ENCODE measurements at places on chromosomes 6 and 20.
A peak's percentile ranks its signal among the peaks of the same experiment; 100 is the strongest.

DNA sequence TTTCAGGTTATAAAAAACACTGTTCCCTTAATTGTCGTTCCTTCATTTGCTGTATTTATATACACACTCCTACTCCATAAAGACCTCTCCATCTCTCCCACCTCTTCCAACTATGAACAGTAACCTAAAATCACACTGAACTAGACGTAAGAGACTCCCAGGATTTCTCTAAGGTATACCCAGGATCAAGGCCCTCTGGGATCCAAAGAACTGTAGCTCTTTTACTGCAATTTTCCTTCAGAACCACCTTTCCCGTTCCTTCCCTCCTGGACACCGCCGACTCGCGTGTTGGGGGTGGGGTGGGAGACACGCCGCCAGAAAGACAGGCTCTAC is 680 bp downstream of the LATS1 start:
- no peak for DNase-seq

DNA sequence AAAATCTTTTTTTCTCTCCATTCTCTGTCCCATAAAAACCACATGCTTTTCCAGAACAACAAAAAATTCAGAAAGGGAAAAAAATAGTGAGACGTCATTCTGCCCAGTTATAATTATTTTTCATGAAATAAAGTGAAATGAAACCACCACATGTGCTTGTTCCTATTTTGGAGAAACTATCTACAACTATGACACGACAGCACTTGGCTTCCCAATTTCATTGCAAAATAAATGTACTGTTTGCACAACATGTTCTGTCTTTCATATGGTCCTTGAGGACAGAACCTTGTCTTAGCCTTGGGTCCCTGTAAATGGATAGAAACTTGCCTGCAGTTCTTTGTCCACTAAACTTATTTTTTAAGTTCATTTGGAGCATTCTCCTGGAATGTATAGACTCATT is 5.6 kb upstream of the MAN1A1 start:
- peak; percentile 61 for DNase-seq

DNA sequence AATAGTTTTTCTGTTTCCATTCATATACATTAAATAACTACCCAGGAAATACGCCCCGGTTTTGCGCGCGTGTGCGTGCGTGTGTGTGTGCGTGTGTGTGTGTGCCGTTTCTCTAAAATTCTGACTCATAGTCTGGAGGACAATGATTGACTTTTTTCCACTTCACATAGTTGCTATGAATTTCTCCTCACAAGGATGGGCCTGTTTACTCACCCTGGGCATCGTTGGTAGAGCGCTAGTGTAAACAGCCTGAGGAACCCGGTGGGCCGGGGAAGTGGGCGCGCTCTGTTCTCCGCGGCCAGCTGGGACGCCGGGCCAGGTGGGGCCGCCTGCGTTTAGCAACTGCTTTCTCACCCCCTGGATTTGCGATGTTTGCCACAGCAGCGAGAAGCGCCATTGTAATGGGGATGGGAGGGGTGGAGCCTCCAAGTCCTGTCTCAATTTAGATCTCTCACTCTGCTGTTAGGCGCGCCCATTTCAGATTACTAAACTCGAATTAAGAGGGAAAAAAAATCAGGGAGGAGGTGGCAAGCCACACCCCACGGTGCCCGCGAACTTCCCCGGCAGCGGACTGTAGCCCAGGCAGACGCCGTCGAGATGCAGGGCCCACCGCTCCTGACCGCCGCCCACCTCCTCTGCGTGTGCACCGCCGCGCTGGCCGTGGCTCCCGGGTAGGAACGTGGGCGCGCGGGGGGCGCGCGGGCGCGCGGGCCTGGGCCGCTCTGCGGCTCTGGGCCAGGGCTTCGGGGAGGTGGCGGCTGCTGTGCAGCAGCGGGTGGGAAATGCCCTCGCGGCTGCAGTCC is at the start of gene CD109:
Gene CD109, plus strand, starts transcription at position 585 of the 803 bp plus-strand sequence. Its CDS starts 13 bp downstream, at position 598.
- peak; percentile 83 for DNase-seq

DNA sequence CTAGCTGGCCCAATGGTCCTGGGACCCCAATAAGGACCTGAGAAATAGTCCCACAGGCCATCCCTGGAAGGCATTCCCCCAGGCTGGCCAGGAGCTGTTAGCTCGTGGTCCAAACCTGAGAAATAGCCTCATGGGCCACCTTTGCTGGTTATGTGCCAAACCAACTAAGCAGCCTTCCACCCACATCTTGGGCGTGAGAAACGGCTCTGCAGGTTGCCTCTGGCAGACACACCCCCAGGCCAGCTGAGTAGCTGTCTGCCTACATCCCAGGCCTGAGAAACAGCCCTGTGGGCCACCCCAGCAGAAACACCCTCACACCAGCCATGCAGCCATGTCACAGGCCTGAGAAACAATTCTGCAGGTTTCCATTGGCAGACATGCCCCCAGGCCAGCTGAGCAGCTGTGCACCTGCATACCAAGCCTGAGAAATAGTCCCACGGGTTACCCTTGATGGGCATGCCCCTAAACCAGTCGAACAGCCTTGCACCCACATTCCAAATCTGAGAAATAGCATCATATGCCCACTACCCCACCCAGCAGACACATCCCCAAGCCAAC is 567.8 kb upstream of the ID4 start:
- no peak for DNase-seq

DNA sequence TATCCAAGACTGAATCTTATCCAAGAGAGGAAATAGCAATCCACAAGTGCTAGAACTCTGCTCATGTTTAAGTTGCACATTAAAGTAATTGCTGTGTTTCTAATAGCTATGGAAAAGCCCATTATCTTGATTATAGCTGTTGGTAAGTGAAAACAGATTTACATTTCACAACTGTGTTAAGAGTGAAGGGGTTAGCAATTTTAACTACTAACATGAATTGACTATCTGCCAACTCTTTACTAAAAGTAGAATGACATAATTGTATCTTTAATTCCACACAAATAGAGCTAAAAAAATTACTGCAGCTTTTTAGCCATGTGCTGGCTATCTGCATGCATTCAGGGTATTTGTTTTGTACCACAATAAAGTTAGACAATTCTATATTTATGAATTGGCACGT is 277.9 kb upstream of the IRAK1BP1 start:
- no peak for DNase-seq

DNA sequence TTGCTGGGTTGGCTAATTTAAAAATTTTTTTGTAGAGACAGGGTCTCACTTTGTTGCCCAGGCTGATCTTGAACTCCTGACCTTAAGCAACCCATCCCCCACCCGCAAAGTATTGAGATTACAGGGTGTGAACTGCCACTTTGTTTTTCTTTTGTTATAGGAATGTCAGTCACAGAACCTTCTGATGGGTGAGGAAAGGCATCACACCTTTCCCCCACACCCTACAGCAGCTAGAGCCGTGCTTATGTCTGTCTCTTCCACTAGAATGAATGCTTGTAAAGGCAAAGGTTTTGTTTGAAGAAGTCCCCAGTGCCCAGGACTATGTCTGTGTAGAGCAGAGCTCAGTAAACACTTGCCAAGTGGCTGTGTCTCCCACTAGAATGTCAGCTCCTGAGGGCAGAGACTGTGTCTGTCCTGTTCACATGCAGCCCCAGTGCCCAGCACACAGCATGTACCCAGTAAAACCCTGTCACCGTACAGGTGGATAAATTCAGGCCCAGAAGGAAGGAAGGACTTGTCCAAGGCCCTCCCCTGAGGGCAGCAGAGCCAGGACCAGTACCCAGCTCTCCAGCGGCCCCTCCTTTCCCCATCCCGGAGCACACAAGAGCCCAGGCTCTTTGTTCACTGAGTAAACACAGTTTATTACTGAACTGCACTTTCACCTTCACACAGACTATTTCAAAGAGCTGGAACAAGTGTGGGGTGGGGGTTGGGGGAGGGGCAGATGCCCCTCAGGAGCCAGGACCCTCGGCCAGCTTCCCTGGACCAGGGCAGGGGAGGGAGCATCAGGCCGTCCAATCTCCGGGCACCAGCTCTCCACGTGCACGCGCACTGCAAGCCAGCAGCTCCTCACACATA is 26.4 kb downstream of the COX4I2 start:
- no peak for DNase-seq

GRCh38 chr6:98836962-98837944 is 2.9 kb downstream of the POU3F2 start:
- no peak for DNase-seq

DNA sequence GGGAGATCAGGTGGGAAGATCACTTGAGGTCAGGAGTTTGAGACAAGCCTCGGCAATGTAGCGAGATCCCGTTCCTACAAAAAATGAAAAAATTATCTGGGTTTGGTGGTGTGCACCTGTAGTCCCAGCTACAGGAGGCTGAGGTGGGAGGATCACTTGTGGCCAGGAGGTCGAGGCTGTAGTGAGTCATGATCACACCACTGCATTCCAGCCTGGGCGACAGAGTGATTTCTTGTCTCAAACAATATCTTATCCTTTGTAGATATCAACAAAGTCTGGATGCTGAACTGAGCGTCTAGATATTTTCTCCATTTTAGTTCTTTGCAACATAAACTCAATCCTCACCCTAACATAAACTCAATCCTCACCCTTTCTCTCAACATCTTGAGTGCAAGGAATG is 197.6 kb downstream of the DTNBP1 start:
- no peak for DNase-seq

DNA sequence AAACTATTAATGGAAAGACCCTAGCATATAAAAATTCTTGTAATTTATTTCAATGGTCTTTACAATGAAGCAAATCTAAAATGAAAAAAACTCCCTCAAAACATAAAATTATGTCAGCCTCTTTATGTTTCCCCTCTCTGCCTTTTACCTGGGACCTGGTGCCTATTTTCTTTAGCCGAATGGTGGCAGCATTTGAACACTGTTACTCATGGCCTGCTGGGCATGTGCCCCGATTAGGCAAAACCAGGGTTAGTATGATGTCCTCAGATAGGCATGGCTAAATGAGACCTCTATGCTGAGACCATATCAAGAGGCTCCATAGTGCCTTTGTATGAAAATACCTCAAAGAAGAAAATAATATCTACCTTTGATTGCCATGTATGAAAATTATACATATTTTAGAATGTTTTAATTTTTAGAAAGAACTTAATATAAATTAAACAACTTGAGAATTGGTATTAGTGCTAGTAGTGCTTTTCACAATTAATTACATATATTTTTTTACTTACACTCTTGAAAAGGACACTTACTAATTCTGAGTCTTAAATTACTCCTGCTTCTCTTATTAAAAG is 22.5 kb upstream of the C6orf58 start:
- peak; percentile 41 for DNase-seq

DNA sequence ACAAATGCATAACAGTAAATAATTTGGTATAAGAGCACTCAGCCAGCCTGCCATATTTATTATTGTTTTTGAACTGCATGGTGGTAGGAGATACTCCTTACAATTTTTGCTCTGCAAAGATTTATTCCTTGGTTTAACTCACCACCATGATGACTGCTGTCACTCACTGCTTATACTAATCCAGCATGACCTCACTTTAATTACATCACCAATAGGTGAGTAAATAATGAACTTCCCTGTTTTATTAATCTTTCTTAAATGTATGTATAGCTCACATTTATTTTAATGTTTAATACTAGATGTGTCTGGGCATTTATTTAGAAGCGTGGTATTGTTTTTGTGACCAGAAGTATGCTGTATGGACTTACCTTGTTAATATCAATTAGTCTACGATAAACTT is 12.8 kb upstream of the TP53TG5 start:
- DNase-seq = no peak

GRCh38 chr6:169937389-169938261 is 186.2 kb downstream of the ERMARD start:
- no peak for DNase-seq

DNA sequence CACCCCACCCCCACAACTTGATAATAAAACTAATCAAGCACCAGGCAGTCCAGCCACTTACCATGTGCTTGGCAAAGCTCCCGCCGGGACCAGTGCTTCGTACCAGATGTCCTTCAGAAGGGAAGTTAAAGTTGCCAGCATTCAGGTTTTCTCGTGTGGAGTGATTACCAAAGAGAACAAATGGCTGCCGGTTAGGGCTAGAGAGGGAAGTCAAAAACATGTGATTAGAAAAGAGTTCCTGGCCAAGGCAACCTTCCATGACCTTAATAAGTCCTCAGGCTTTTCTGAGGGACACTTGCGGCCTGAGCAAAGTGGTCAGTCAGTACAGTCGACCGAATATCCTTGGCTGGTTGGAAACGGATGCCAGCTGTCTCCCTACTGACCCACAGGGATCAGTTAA is 67.0 kb downstream of the DNAAF9 start:
- no peak for DNase-seq

GRCh38 chr6:39517756-39518155 is 195.3 kb upstream of the KCNK16 start:
- DNase-seq = no peak

GRCh38 chr20:64080813-64081623 is 1.1 kb downstream of the OPRL1 start:
- no peak for DNase-seq

DNA sequence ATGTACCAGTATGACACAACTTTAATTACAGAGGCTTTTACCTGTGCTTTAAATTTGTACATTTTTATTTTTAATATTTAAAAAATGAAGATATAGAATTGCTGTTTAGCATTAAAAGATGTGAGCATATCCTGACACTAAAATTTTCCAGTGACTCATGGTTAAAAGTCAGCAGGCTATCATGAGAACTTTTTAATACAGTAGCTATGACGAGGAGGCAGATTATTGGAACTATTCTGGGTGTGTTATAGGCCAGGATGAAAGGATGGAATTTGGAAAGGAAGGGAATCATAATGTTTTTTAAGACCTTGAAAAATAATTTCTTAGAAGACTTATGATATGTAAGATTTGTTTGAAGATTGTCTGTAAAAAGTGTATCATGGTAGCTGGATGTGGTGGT is 91.0 kb downstream of the GFRA4 start:
- no peak for DNase-seq

DNA sequence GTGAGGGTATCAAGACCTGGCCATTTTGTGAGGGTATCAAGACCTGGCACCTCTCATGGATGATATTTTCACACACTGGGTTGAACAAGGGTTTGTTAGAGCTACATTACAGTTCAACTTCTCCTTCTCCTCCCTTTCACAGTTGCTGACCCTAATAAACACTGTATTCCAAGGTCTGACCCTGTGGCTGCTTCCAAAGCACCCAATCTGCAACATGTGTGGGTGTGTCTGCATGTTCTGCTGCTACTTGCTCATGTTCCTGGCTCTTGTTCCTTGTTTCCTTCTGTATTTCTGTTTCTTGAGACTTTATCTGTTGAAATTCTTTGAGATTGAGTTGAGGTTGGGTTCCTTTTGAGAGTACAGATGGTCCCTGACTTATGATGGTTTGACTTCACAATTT is 162.1 kb upstream of the GMDS start:
- DNase-seq = no peak

DNA sequence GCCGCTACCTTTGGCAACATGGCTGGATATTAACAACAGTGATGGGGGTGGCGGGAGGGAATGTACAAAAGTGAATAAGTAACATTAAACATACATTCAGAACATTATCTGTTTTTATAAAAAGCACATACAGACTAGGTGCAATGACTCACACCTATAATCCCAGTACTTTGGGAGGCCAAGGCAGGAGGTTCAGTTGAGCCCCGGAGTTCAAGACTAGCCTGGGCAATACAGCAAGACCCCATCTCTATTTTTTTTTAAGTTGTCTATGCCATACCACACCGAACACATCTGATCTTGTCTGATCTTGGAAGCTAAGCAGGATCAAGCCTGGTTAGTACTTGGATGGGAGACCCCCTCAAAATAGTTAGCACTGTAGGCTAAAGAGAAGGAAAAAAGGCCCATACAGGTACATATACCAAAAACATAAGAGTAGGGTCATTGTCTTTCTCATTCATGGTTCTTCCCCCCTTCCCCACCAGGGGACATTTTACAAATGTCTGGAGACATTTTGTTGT is 1.7 kb upstream of the HCK start:
- DNase-seq = no peak

All from AML-193 (cell line).